ENCODE measurements at places on chromosomes 6 and 20.

GRCh38 chr6:107968081-107968480 is 10.1 kb upstream of the SEC63 start:
- no peak for DNase-seq

DNA sequence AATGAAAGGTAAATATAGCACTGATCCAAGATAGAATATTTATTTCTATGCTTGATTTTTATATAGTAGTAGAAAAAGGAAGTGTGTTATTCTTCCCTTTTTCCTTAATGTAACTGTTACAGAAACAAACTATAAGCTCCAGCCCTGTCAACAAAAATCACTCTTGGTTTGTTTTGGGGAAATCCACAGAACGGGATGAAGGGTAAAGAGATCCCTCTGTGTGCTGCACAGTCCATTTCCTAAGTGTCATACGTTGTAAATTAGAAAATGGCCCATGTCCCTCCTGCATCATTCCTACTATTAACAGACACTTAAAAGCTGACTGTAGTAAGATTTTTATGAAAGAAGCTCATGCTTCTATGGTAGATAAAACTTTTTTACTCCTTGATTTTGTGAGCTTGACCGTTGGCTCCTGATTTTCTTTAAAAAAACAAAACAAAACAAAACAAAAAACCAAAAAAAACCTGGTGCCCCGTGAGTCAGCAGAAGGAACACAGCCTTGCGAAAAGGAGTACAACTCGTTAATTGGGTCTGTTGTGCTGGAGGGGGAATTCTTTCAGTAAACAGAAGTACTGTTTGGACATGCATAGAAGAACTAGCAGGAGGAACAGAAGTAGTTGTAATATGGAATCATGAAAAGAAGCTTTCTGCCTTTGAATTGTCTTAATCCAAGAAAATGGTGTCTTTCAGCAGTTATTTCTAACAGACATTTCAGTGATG is 67.5 kb downstream of the RTN4IP1 start:
- DNase-seq, result no peak

DNA sequence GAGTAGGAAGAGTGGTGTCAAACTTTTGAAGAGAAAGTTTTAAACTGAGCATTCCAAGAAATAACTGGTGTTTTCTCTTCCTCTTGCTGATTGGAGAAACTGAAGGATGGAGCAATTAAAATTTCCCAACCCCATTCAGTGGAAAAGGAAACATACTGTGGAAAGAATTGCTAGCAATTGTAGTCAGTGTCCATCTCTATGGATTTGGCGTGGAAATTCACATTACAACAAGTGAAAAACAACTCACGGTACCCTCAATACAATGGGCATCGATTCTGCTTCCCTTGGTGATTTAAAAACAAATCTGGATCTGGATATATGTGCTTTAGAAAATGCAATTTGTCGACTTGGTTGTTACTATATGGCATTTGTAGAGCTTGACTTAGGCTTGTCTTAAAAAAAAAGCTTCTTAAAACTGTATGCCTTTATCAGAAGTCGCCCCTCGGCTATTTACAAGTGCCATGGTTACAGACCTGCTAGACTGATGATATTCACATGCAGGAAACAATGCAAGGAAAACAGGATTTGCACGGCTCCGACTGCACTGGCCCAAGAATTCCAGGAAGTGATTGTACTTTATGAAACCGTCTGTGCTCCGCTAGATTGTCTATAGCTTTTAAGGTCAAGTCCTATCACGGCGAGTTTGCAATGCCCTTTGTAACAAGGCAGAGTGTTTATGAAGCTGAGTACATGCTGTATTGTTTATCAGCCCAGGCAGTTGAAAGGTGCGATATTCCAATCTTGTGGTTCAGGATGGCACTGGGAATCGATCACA is 131.7 kb upstream of the PHACTR1 start:
- no peak for DNase-seq

- no peak for DNase-seq
These were observed 62.0 kb downstream of the HIVEP2 start for GRCh38 chr6:142883011-142883410.

Measured in Jurkat, Clone E6-1 (cell line).